ENCODE measurements at places on chromosomes 11 and 22. TPM values are rescaled to one million over a fixed set of nuclear protein-coding genes. Genes with fewer than 3 reads are reported as not detected.

RTN4R gene
- total RNA-seq = 16.3 TPM

- DNase-seq = no peak
Observed at GRCh38 chr11:126383339-126384335, 28.2 kb downstream of the ST3GAL4 start.

DNA sequence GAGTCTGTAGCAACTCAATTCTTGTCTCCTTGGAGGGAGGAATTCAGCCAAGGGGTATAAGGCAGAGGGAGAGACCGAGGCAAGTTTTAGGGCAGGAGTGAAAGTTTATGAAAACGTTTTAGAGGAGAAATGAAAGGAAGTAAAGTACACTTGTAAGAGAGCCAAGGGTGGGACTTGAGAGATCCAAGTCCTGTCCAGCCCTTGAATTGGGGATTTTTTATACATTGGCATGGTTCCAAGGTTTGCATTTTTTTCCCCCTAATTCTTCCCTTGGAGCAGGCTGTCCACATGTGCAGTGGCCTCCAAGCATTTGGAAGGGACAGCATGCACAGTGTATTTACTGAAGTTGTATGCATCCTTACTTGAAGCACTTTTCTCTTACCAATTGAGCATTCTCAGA lies 192.1 kb downstream of the LUZP2 start:
- DNase-seq = no peak

GRCh38 chr11:59629996-59630395 lies 14.4 kb upstream of the OSBP start:
- no peak for DNase-seq

- no peak for DNase-seq
Observed at GRCh38 chr22:37498289-37498909, 12.2 kb upstream of the MFNG start.

GRCh38 chr11:34243600-34244464 lies 114.0 kb downstream of the ABTB2 start:
- no peak for DNase-seq

- DNase-seq = no peak
Observed at GRCh38 chr22:30340911-30341685, 14.4 kb upstream of the TBC1D10A start.

DNA sequence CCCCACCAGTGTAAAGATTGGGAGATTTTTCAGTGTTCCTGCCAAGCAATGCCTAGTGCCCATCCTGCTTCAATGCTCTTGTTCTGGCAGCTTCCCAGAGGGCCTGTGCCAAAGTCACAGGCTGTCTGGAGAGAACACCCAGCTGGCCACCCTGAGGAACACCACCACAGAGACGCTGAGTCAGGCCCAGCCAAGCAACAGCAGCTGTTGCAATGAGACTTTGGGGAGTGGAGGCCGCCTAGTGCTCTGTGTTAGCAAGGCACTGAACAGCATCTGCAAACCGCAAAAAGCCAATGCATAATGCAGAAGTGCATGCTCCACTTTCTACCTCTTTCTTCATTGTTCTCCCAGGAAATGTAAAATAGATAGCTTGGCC lies 168.1 kb downstream of the NXPE2 start:
- DNase-seq = no peak

Data from Panc1 (cell line).